Activated CD4-positive, alpha-beta T cell treated with anti-CD3 and anti-CD28 coated beads, Interleukin-2, amount 10 ng/mL, durations not matched to agents 7 days and 5 days (primary cell): ENCODE measurements at places on chromosomes 1 and 21.
A peak's percentile ranks its signal among the peaks of the same experiment; 100 is the strongest.

GRCh38 chr1:25557543-25557942 lies 14.1 kb downstream of the LDLRAP1 start:
- no peak for DNase-seq

DNA sequence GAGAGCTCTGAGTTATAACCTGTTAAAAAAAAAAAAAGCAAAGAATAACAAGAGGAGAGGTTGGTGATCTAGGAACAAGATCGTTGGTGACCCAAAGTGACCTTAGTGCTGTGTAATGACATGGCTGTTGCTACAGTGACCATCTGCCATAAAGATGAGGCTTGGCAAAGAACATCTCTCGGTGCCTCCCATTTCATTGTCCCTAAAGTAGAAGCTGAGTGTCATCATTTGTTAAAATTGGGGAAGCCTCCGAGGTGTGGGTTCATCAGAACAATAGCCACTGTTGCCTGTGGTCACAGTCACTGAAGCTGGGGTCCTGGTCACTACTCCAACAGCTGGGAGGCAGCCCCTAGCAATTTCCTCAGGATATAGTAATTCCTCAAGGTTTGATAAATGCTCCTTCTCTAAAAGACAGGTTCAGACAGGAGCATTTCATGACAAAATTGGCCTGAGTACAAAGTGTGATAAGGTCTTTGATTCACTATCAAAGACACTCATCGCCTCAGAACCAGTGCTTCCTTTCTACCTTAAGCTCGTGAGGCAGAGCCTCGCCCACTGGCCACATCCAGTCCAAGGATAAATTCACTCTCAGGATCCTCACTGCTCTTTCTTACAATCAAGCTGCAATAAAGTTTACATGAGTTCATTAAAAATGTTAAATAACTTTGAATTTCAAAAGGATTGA lies 81.9 kb upstream of the RGS2 start:
- no peak for DNase-seq

DNA sequence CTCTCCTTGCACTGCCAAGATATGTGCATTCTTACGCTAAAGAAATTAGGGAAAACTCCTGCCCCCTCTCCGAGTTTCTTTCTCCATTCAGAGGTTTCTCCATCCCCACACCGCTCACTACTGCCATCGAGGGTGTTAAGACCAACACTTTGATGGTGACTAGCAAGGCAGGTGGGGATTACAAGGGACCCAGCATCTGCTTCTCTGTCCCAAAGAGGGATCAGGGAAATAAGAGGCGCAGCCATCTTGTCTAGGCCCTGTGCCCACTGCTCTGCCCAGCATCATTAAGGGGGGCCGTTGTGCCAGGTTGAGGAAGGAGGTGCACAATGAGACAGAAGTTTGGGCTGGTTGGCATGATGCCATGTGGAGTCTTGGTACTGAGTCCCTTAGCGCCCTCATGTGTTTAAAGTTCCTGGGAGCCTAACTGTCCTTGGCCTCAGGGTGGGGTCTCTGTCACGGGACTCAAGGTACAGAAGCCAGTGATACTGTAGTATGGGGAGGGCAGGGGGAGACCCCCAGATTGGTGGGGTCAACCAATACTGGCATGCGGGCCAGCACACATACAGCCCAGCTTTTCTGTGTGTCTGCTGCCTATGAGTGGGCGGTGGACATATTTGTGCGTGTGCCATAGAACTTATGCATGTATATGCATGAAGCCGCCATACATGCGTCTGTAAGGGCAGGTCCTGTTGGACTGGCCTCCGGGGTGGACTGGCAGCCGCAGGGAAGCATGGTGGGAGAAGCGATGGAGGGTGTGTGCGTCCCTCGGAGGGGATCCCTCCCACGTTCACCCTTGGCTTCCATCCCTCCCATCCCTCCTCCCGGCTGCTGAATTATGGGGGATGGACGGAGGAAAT lies 5.5 kb downstream of the EFNA3 start:
- peak; percentile 60 for DNase-seq

- DNase-seq, result no peak
Measured at GRCh38 chr21:45064091-45064490, 10.3 kb upstream of the ADARB1 start.

- DNase-seq, result no peak
Measured at GRCh38 chr1:228450200-228450599, 33.5 kb upstream of the TRIM17 start.

GRCh38 chr1:86114236-86114635 lies 42.3 kb downstream of the COL24A1 start:
- DNase-seq, result no peak

- no peak for DNase-seq
Measured at GRCh38 chr1:6267686-6268322, 6.9 kb upstream of the GPR153 start.

DNA sequence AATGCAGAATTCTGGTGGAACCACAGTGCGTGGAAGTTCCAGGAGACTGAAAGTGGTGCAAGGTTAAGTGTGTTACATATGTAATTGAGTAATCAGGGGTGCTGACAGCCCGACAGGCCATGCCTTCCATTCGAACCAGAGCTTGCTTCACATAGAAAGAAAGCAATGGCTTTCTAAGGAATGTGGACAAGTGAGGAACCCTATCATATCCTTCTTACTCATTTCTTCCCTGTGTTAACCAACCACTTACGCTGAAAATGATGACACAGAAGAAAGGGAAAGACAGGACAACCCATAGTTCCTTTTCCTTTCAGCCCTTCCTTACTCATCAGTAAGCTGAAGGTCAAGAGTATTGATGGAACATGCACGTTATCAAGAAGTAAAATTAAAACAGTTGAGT lies 48.1 kb upstream of the KCNA3 start:
- DNase-seq, result no peak

GRCh38 chr1:11158720-11159321 lies 30.3 kb upstream of the ANGPTL7 start:
- DNase-seq, result no peak

GRCh38 chr1:148263128-148263905 lies 111.2 kb upstream of the NBPF11 start:
- DNase-seq, result peak; percentile 68

DNA sequence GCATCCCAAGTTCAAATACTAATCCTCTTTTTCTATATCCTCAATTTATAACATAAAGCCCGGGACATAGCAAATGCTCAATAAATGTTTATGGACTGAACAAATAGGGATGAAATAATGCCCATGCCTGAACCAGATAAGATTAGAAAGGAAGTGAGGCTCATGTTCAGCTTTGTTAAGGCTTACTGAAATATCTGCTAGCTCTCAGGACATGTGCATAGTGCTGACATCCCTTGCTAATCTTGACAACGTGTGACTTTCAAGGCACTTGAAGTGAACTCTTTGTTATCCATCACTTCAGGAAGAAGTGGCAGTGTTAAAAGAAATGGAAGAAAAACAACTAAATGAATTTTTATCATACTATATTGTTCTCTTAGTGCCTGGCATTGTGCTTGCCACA lies 260.3 kb upstream of the SGIP1 start:
- no peak for DNase-seq

GRCh38 chr21:45392573-45392971 lies 12.4 kb upstream of the COL18A1 start:
- no peak for DNase-seq

DNA sequence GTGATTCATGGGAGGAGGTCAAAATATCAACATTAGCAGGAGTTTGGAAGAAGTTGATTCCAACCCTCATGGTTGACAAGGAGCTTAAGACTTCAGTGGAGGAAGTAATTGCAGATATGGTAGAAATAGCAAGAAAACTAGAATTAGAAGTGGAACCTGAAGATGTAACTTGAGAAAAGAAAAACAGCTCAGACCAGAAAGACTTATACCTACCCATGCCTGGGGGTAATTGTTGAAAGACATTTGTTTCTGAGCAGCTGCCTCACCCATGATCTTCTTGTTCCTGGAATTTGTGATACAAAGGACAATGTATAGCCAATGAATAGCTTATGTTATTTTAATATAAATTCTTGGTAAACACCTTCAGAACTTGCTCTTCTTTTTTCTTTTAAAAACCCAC lies 128.6 kb downstream of the LRIG2 start:
- DNase-seq, result no peak

GRCh38 chr1:226051365-226051764 lies 11.2 kb upstream of the H3-3A start:
- DNase-seq, result no peak
